ENCODE measurements at places on chromosomes 4 and X.

- DNase-seq, result no peak
Measured at GRCh38 chr4:17787315-17787714, 5.9 kb upstream of the FAM184B start.

GRCh38 chr4:94225449-94225848 is 17.8 kb downstream of the SMARCAD1 start:
- no peak for DNase-seq

- DNase-seq, result no peak
Measured at GRCh38 chrX:103210056-103210455, 4.9 kb upstream of the BEX4 start.

GRCh38 chr4:69831646-69832325 is 28.2 kb downstream of the SULT1E1 start:
- DNase-seq, result no peak

- DNase-seq, result no peak
Measured at GRCh38 chrX:41603596-41603995, 85.2 kb upstream of the GPR34 start.

DNA sequence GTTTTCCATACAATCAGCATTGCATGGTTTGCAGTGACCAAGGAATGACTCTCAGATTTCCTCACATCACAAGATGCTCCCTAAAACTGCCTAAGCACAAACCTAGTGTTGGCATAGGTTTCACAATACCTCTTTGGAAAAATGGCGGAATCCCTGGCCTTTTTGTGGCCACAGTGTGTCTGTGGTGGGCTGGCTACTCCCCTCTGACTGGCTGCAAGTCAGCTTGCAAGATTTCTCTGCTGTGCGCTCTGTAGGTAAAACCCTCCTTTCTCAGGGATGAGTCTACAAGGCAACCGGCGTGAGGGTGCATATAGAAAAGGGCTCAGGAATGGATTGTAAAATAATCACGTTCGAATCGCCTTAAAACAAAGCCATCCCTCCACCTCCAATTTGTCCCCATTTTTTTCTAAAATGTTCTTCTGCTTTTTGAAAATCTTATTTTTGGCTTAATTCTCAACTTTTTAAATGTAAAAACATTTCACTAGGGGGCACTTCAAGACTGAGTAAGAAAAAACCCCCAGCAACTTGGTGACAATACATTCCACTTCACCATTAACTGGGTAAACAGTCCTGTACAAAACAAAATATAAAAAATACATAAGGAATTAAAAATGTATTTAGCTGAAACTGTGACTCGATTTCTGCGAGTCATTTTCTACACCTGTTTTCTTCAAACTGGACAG is 235.6 kb downstream of the STIM2 start:
- DNase-seq, result no peak

DNA sequence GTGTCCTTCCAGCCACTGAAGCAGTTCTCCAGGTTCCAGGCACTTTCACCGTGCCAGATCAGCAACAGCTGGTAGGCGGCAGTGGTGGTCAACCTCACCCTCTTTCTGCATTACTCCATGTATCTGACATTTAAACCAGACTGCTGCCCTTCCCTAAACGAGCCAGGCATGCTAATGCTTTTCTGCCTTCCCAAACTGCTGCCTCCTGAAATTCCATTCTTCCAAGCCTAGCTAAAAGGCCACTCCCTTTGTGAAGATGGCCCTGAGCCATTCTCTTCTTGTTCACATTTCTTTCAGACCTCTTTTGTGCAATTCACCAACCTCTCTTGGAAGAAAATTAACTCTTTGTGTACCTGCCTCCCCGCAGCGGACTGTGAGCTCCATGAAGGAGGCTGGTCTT is 73.7 kb downstream of the CHST7 start:
- no peak for DNase-seq

DNA sequence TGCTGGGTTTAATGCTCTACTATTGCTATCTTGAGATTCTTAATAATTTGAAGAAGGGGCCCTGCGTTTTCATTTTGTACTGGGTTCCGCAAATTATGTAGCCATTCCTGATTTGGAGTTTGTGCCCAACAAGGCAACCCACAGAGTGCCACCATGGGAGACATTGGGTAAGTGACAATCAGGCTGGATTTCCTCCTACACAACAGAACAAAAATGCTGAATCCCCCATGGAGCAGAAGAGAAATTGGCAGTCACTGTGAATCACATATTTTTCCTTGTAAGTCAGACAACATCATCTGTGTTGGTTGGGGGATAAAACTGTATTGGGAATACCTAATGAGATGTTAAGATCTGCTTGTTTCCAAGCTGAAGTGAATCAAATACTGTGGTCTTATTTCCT is 80.9 kb downstream of the CNGA2 start:
- no peak for DNase-seq

- no peak for DNase-seq
Measured at GRCh38 chrX:30278365-30278764, 30.8 kb downstream of the NR0B1 start.

GRCh38 chr4:38976308-38976707 is 55.9 kb downstream of the TMEM156 start:
- DNase-seq, result no peak

- no peak for DNase-seq
Measured at GRCh38 chrX:9948406-9948805, 18.8 kb upstream of the CLDN34 start.

DNA sequence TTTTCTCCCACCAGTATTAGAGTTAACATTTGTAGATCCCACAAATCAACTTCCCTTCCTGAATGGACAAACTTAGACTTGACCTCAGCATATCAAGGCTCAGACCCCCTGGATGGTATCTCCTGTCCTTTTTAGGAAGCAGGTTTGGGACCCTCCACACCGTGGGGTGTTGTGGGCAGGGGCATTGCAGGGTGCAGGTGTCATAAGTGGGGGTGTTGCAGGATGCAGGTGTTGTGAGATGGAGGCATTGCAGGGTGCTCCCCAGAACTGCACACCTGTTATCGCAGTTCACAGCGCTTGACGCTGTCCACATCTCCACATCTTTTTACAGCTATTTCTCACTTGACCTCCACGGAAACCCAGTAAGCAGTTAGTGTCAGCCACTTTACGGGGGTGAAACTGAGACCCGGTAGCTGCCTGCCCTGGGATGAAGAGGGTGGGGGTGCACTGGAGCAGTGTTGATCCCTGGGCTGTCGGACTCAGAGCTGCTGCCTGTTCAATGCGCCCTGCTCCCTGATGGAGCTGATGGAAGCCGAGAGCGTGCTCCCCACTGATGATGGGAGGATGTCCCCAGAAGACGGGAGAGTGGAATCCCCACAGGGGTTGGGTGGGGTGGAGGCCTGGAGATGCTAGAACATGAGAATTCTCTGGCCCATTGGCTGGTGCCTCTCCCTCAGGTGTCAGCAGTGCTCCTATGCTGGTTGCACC is 25.3 kb downstream of the SH3TC1 start:
- DNase-seq, result no peak

GRCh38 chrX:37834937-37835336 is 12.4 kb downstream of the DYNLT3 start:
- DNase-seq, result no peak

DNA sequence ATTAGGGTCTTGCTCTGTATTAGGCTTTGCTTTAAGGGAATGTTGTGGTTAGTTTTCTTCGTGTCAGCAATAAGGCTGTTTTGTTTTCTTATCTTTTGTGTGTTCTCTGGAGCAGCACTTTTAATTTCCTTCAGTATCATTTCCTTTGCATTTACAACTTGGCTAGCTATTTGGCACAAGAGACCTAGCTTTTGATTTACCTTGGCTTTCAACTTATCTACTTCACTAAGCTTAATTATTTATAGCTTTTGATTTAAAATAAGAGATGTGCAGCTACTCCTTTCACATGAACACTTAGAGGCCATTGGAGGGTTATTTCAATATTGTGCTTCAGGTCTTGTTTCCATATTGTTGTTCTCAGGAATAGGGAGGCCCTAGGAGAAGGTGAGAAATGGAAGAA is 68.2 kb downstream of the FAT4 start:
- DNase-seq, result no peak

- no peak for DNase-seq
Measured at GRCh38 chr4:88722276-88722780, 24.7 kb upstream of the NAP1L5 start.

DNA sequence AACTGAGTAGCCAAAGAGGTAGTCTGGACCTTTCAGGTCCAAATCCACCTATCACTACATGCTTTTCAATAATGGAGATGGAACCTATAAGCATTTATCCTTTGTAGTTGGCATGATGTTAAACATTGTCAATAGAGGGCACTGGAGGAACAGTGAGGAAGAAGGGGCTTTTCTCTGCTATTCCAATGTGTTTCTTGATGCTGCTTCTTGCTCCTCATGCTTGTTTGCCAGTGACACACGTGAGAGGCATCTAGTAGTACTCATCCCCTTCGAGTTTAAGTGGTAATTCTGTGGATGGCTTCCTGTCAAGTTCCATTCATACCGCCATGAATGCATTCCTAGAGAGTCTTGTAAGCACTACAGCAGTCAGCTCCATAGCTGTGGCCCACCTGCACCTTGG is 84.0 kb downstream of the NAA11 start:
- no peak for DNase-seq

DNA sequence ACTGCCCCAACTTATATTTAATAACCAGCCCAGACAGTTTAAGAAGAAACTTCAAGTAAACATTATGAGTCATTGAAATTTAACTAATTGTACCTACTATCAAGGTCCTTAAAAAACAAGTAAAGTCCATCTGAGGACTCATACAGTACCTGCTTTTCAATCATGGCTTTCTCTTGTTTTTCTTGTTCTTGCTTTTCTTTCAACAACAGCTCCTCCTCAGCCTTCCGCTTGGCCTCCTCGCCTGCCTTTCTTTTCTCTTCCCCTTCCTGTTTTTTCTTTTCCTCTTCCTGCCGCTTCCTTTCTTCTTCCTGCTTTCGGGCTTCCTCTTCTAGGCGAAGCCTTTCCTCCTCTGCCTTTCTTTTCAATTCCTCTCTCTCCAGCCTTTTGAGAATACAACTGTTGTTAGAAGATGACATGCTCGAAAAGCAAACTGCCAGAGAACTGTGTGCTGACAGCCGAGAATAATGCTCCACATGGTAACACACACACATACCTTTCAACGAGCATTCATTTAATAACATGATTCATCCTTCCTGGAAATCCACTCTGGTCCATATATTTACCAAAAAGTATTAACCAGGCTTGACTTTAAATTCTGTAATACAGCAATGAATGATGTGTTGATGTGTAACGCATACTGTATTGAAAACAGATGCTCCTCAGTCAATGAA is 25.2 kb upstream of the BCLAF3 start:
- DNase-seq, result no peak

GRCh38 chrX:53356186-53356585 is 66.3 kb downstream of the SMC1A start:
- no peak for DNase-seq

GRCh38 chr4:5708449-5709206 is at the start of gene EVC2:
Gene EVC2 (minus strand): TSS chr4:5708559. CDS start chr4:5708513, 46 bp downstream.
- no peak for DNase-seq

DNA sequence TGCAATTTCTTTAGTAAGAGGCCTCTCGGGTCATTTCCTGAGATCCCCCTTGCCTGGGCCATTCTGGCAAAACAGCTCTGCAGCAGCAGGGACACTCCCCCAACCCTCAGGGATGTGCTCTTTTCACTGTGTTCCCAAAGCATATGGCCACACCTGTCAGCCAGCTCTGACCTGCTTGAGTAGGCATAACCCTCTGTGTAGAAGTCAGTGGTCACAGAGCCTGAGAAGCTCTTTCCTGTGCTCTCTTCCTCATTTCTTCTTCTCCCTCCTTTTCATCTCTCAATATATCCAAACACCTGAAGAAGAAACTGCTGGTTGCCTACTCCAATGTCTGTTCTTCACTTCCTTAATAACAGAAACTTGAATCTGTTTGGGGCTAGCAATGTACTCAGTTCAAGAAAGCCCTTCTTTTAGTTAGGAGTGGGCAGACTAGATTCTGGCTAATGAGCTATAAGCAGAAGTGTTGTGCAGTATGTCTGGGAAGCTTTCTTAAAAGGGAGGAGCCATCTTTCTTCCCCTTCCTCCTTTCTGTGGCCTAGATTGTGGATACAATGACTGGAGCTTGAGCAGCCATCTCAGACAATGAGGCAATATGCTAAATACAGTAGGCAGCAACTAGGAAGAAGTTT is 73.3 kb downstream of the PRPS1 start:
- DNase-seq, result no peak

- no peak for DNase-seq
Measured at GRCh38 chrX:21738210-21738949, 19.5 kb downstream of the SMPX start.

DNA sequence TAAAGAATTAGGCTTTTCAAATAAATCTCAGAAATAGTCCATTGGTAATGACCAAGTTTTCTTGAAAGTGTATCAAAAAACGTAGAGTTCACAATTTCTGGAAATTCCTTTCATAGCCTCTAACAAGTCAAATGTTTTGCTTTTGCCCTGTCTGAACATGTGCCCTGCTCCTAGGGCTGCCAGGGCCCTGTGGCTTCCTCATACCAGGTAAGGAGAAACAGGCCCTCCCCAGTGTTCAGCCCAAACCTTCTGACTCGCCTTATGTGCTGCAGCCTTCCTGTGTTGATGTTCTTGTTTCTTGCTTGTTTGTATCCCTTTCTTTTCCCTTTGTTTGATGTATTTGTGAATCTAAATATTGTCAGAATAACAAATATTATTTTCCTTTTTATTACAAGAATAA is 146.1 kb upstream of the PACRGL start:
- no peak for DNase-seq

DNA sequence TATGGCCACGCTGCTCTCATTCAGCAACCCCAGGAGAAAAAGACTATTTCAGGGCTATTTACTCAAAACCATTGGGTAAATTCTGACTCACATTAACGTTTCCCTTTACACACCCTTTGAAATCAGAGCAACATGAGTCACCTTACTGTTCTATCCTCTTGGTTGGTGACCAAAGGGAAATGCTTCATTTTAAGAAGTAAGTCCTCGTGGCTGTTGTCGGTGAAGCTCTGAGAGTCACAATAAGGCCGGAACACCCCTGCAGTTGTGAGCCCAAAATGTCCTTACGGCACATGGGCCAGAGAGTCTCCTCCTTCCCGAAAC is 56.3 kb upstream of the SPRY1 start:
- peak; percentile 21 for DNase-seq

DNA sequence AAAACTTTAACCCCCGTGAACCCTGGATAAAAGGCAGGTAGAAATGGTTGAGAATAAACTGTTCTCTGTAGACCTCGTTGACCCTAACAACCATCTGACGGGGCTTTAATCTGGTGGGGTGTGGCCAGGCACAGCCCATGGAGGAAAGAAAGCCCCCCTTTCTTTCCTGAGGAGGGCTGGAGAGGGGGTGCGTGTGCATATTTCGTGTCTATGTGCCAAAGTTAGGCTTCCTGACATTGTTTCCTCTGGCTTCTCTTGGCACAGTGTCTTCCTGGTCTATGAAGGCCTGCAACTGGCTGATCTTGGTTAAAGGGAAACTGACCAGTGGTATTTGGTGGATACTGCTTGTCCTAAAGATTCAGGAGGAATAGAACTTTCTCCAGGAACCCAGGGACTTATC is 97.1 kb downstream of the MGST2 start:
- DNase-seq, result no peak

GRCh38 chrX:49186125-49187027 is at the start of gene PRICKLE3:
Gene PRICKLE3 (minus strand): TSS chrX:49186373. CDS start chrX:49186297, 76 bp downstream.
- no peak for DNase-seq

DNA sequence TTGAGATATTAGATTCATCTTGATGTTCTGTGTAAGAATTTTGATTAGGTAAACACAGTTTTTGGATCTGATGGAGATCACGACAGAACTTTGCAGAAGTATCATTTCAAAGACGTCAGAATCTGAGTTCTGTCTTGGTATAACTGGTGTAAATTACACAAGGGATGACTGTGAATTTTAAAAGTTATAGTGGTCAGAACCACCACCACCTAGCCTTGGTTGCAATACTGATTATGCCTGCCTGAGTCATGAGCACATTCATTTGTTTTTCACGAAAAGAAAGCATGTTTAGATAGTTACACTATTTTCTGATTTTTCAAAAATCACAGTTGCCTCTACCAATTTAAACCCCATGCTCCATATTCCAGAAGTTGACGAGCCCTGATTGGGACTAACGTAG is 54.8 kb downstream of the ZFX start:
- no peak for DNase-seq

All from amniotic stem cell (primary cell).